ENCODE measurements at places on chromosomes 2 and 18.

DNA sequence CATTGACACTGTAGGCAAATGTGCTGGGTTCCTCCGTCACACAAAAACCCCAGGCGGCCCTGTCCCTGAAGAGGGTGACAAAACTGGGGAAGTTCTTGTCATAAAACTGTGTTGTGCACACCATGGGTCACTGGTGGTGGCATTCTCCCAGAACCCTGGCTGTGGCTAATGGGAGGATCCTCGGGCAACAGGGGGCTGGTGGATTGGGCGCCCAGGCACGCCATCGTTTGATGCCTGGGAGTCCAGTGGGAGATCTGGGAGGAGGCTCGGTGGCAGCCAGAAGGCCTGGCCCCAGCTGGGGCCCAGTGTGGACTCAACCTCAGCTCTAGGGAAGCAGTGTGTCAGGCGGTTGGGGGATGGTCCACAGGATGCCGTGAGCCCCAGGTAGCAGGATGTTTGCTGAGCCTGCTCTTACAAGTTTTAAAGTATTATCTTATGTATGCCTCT lies 140.7 kb downstream of the ACOXL start:
- no peak for DNase-seq

- no peak for DNase-seq
Measured at GRCh38 chr2:17578466-17578928, 38.0 kb downstream of the VSNL1 start.

- no peak for DNase-seq
Measured at GRCh38 chr2:235168174-235168979, 216.6 kb downstream of the SH3BP4 start.

- no peak for DNase-seq
Measured at GRCh38 chr18:7234091-7234490, 3.2 kb downstream of the LRRC30 start.

GRCh38 chr2:10972683-10973433 lies 61.1 kb downstream of the KCNF1 start:
- no peak for DNase-seq

DNA sequence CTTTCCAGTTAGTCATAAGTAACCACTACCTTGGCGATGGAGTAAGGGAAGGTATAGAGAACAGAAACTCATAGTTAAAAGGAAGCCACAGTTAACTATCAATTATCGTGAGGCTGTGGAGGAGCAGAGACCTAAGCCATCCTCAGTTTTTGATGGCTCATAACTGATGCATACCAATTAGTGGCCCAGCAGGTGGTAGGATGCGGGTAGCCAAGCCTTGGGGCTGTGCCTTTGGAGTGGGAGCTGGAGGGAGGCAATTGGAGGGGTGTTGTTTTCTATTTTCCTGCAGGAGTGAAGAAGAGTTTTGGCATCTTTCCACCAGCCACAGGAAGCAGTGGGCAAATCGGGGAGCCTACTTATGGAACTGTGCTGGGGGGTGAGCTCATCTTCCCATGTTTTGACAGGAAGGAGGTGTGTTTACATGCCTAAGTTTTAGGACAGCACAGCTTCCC lies 194.8 kb downstream of the TPGS2 start:
- DNase-seq: no peak

GRCh38 chr18:46415532-46416252 lies 241.3 kb downstream of the LOXHD1 start:
- no peak for DNase-seq

DNA sequence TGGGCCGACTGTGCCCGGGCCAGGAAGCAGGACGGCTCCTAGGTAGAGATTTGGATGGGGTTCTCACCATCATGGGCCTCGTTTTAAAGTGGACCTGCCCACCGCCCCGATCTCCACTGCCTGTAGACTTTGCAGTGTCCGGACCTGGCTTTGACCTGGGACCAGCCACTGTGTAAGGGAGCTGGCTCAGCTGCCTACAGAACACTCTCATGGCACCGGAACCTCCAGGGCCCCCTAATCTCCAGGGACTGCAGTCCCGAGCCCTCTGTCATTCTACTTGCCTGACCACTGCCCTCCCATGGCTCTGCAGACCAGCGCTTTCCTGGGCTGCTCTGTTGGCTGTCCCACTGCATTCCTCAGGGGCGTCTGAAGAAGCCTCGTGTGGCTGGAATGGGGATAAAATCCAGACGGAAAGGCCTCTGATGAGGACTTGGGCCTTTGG lies 120.8 kb downstream of the GLI2 start:
- peak; percentile 31 for DNase-seq

DNA sequence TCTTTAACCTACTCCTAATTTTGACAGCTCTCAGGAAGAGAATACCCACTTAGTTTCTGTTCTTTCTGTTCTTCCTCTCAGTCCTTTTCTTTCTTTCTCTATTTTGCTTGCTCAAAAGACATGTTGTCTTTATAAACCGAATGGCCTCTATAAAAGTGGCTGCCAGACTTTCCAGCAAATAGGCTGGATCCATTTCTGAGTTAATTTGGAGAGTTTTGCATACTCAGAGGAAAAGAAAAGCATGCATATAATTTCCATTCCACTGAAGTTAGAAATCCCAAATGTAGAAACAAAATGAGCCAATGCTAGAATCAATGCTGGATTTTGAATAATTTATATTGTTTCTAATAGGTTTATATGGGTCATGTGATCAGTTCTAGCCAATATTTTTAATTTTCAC lies 65.9 kb downstream of the FAM124B start:
- DNase-seq: no peak

GRCh38 chr2:186746584-186746983 lies 52.7 kb downstream of the FAM171B start:
- no peak for DNase-seq

GRCh38 chr2:32825291-32825712 lies 121.5 kb upstream of the LTBP1 start:
- peak; percentile 57 for DNase-seq

GRCh38 chr2:41206004-41206403 lies 754.1 kb upstream of the SLC8A1 start:
- DNase-seq: no peak

DNA sequence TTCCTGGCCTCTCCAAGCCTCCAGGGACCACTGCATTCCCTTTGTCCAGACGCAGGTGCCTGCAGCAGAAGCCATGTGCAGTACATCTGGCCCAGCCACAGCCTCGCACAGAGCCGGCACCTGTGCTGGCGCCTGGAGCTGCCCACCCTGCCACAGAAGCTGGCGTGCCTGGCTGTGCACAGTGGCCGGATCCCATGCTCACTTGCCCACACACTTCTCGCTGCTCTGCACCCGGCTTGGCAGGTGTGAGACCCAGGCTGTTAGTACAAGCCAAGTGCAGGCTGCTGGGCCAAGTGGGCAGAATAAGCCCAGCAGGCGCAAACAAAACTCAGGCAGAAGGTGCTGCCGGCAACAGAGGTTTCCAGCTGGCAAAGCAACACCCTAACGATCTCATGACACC lies 124.5 kb upstream of the CCDC150 start:
- no peak for DNase-seq

DNA sequence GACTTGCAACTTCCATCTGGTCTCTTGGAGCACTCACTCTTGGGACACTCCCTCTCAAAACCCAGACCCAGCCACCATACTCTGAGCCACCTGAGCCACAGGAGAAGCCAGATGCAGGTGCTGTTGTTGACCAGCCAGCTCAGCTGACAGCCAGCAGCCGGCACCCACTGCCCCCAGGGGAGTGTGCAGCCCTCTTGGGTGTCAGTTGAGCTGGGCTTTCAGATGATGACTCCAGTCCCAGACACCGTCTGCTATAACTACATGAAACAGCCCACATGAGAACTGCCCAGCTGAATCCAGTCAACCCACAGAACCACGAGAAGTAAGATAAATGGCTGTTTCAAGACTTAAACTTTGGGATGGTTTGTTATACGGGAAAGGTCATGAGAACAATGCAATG lies 10.7 kb upstream of the IGFBP2 start:
- no peak for DNase-seq

DNA sequence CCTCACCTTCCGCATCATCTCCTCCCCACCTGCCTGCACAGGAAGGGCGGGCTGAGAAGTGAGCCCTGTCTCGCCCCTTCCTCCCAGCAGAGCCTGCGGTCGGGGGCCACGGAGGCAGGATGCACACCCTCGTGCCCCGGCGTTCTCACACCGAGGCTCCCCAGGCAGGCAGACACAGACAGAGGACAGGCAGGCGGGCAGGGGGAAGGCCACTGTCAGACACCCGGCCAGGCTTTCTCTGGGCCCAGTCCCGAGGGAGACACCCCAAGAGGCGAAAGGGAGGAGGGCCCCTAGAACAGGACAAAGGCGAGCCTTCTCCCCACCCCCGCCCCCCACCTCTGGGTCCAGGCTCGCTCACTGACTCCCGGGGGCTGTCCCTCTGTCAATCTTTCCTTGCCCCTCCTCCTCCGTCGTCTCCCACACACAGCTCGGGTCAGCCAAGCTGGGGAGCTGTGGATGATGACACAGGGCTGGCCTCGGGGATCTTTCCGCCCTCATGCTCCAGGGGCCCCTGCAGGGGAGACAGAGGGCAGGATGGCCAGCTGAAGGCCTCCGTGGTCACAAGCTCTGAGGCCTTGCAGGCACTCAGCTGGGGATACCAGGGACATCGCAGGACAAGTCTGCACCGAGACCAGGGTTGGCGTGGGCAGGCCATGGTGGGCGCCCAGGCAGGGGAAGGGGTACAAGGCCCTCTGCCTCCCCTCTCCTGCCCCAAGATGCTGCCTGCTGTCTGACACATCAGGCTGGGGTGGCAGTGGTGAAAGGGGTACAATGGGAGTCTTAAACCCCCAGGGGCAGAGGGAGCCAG lies 24.9 kb downstream of the BIN1 start:
- DNase-seq: peak; percentile 50

DNA sequence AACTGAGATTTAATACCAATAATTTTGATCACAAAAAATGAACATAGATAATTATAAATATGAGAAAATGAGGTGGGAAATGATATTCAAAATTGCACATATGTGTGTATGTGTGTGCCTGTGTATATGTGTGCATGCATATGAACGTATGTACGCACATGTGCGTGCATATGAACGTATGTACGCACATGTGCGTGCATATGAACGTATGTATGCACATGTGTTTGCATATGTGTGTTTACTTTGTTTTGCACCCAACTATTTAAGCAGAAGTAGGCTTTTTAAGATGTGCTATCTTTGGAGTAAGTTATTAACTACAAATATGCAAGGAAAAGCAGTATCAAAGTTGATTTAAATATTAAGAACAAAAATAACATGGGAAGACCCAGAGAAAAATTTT lies 484.3 kb downstream of the EPHA4 start:
- DNase-seq: no peak

GRCh38 chr2:236582968-236583367 lies 13.3 kb downstream of the ACKR3 start:
- DNase-seq: no peak

DNA sequence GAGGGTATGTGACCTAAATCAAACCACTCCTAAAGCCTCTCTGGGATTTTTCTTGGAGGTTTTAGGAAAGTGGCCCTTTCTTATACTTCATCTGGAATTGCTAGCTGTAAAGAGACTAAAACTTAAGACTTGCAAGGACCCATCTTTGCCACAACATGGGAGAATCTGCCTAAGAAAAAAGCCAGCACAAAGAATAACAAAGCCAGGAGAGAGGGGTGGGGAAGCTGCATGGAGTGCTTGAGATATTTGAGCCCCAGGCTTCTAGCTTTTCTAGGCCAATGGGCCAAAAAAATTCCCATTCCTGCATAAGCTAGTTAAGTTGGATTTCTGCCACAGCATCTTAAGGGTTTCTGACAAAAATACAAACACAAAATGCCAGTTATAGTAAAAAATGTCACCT lies 38.5 kb upstream of the LYPD6 start:
- DNase-seq: no peak

GRCh38 chr2:127566576-127566975 lies 31.1 kb downstream of the MYO7B start:
- DNase-seq: no peak

- DNase-seq: no peak
Measured at GRCh38 chr2:24540011-24540477, 49.0 kb downstream of the NCOA1 start.

- DNase-seq: no peak
Measured at GRCh38 chr2:25545899-25546298, 127.5 kb downstream of the DTNB start.

GRCh38 chr18:26575865-26576217 lies 27.5 kb upstream of the KCTD1 start:
- DNase-seq: no peak

DNA sequence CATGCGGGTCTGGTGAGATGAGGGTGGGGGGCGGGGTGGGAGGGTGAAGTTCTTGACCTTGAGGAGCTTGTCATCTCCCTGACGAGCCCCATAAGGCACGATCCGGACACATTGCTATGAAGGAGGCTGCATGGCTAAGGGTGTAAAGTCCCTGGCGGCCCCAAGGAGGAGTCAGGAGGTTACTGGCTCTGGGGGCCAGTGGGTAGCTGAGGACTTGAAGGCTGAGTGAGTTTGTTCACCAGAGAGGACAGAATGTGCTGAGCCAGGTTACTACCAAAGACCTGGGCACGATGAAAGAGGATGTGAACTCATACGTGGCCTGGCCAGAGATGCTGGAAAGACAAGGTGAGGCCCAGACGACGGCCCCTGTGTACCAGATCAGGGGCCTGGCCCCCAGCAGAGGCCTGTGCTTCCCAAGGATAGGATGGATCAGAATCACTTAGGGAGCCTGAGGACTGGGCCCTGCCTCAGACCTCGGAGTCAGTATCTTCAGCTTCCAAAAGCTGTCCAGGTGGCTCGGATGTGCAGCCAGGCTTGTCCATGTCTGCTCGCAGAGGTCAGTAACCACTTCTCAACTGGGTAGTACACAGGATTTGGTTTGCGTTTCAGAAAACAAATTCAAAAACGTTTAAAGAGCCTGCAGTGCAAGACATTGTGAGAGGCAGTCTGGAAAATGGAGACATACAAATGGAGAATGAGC lies 110.9 kb downstream of the RNF144A start:
- DNase-seq: no peak

DNA sequence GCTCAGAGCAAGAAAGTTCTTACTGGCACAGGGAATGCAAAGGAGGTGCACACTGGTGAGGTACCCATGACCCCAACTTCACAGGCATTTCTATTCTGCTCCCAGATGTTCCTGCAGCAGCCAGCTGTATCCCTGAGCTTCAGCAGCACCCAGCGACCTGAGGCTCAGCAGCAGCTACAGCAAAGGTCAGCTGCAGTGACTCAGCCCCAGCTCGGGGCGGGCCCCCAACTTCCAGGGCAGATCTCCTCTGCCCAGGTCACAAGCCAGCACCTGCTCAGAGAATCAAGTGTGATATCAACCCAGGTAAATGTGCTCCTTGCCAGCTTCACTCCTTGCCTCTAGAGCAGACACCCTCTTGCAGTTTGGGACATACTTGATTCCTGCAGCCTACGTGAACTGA lies 14.1 kb upstream of the RPL31 start:
- no peak for DNase-seq

GRCh38 chr18:21747764-21748693 lies 7.4 kb downstream of the MIB1 start:
- peak; percentile 4 for DNase-seq

GRCh38 chr2:220506466-220506865 lies 879.0 kb downstream of the SLC4A3 start:
- no peak for DNase-seq

DNA sequence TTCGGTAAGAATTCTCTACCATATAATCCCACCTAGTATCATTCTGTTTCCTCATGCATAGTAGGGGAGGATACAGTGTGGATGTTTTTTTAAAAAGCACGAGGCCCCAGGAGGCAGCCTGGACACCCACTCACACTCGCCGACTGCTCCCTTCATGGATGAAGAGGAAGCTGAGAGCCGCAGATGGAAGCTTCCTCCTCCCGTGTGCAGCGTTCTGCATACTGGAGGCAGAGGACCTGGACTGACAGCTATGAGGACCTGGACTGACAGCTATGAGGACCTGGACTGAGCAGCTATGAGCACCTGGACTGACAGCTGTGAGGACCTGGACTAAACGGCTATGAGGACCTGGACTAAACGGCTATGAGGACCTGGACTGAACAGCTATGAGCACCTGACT lies 234.4 kb downstream of the NDUFA10 start:
- no peak for DNase-seq

- no peak for DNase-seq
Measured at GRCh38 chr18:77395953-77396352, 146.3 kb downstream of the GALR1 start.

Data from iris pigment epithelial cell (primary cell).